ENCODE measurements at places on chromosomes 7 and 10.

- DNase-seq: no peak
These were observed 133.5 kb downstream of the RGS10 start for GRCh38 chr10:119408969-119409371.

- DNase-seq: peak; percentile 20
These were observed 15.4 kb downstream of the PTPRN2 start for GRCh38 chr7:158572000-158572828.

DNA sequence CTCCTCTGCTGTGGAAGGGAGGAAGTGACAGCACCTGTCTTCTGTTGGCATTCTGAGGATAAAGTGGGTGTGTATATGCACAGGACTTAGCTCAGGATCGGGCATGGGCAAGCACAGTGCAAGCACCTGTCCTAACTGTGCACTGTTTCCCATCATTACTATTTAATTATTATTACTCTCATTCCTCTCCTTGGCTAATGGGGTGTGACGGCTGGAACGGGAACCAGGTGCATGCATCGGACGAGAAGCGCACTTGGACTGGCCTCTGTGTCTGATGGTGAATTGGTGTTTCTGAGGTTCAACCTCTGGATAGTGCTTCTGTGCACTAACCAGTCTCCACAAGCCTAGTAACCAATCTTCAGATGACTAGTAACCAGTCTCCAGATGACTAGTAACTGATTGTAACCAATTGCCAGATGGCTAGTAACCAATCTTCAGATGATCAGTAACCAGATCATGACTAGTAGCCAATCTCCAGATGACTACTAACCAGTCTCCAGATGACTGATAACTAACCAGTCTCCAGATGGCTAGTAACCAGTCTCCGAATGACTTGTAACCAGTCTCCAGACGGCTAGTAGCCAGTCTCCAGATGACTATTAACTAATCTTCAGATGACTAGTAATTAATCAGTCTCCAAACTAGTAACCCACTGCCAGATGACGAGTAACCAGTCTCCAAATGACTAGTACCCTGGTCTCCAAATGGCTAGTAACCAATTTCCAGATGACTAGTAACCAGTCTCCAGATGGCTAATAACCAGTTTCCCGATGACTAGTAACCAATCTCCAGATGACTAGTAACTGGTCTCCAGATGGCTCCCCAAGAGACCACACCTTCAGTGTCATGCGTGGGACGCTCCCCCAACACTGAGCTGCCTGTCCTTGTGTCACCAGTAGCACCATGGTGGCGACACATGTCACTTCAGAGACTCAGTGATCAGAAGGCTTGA lies 85.8 kb downstream of the PAXIP1 start:
- DNase-seq: no peak

DNA sequence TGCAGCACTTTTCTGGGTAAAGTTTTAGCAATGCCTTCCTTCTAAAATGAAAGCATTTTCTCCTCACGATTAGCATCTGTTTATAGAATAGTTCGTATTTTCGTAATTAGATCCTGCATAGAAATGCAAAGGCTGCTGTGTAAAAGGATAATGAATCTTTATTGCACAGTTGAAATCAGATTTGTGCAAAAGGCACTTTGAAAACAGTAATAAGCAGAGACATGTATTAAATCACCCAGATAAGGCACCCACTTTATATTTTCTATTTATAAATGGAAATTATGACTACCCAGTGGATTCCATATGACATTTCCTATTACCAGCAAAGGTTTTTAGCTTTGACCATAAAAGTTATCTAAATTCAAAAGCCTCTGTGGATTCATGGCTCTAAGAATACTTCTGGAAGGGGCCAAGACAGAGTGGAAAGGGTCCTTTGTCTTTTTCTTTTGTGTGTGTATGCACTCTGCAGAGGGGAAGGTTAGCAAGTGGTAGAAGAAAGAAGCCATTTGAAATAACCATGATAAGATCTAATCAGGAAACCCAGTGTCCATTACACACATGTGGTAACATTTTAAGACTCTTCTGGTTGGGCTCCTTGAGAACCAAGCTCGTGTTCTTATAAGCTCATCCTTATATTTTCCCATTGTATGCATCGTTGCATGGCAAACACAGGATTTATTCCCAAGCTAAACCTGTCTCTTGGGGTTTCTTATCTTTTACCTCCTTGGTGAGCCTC lies 612.1 kb downstream of the AUTS2 start:
- DNase-seq: no peak

DNA sequence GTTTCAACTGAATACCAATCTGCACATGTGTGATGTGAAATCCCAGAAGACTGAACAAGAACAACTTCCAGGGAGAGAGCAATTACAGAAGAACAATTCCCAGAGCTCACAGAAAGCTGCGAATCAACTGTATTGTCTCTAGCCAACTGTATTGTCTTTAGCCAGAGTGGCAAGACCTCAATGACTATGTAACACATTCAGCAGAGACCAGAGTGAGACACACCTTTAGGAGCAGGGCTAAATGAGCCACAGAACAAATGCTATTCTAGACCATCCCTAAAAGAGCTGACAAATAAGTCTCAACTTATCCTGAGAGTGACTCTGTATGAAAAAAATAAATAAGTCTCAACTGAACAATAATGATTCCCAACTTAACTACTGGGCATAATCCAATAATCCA lies 72.0 kb downstream of the KMT2C start:
- no peak for DNase-seq

DNA sequence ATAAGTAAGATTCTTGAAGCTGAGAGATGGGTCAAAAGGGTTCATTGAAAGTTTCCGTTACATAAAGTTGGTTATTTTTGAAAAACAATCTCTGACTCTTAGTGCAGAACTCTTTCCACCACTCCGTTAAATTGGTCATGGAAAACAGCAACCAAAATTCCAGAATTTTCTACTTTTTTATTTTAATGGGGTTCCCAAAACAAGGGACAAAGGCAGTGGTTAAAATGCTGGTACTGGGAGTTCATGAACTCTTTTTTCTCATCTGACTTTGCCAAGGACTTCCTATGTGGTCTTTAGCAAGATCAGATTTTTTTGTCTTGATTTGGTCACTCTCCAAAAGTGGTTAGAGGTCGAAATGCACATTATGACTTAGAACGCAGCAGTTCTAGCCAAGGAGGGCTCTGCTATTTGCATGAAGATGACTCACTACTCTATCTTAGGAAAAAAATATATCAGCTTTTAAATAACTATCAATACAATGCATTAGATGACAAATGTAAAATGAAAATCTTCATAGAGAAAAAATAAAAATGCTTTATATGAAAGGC lies 145.7 kb downstream of the REEP3 start:
- no peak for DNase-seq

DNA sequence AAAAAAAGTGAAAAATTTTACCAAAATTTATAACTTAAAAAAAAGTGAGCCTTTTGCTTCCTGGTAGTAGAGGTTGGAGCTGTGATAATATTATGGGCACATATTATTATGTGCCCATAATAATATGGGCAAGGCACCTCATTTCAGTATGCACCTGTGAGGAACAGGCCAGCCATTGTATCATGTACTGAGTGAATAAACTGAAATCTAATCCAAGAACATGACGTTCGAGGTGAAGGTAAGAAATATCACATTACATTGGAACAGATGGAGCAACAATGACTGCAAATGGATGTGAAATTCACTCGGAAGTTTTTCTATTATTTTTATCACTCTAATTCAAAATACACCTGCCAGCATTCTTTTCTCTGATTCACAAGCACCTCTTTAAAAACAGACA lies 216.0 kb downstream of the KLF6 start:
- DNase-seq: peak; percentile 31

- no peak for DNase-seq
These were observed 175.2 kb upstream of the ASAH2 start for GRCh38 chr10:50426485-50426884.

DNA sequence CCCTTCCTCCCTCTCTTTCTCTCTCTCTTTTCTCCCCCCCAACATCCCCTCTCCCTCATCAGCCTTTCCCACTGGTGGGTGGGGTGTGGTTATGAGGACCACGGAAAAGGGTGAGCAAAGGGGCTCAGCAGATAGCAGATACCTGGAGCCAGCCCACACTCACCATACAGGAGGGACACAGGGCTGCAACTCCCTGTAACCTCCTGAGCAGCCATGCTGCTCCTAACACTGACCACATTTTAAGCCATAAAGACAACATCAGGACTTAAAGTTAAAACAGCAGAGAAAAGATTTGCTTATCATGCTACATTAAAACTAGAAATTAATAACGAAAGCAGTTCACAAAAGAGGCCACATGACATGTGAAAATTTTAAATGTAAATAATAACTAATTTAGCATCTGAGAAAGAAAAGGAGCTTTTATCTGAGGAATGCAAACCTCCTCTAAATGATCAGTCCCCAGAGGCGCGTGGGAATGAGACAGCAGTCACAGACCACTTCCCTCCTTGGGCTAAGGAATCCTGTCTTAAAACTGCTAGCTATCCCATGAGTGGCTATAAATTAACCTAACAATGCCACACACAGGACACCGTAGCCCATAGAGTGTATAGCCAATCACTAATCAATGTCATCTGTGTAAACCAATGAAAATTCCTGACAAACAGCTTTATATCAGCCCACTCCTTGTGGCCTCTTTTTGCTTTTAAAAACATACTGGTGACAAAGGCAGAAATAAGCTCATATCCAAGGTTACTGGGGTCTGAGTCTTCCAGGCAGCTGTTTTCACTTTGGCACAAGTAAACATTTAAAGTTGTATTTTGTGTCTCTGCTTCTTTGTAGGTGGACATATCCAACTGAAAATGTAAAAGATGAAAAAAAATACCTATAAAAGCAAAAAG lies 33.3 kb downstream of the PKD1L1 start:
- DNase-seq: no peak

GRCh38 chr7:15557686-15558085 lies 4.1 kb downstream of the AGMO start:
- DNase-seq: no peak

- DNase-seq: no peak
These were observed 737.2 kb upstream of the IGFBP3 start for GRCh38 chr7:46658281-46658680.

GRCh38 chr10:79316671-79317431 lies 30.4 kb upstream of the PPIF start:
- DNase-seq: no peak

DNA sequence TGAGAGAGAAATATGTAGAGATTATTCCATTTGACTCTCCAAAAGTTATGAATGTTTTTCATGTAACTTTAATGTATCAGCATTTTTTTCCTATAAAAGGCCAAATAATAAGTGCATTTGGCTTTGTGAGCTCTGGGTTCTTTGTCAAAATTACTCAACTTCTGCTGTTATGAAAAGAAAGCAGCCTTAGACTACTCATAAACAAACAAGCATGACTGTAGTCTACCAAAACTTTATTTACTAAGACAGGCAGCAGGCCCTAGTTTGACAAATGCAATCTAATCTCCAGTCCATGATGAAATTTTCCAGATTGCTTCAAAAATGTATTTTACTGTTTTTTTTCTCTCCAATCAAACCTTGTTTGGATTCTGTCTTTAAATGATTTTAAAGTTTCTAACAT lies 46.3 kb downstream of the MRPL32 start:
- DNase-seq: no peak

GRCh38 chr10:70890917-70891431 lies 2.6 kb upstream of the PCBD1 start:
- DNase-seq: peak; percentile 12

DNA sequence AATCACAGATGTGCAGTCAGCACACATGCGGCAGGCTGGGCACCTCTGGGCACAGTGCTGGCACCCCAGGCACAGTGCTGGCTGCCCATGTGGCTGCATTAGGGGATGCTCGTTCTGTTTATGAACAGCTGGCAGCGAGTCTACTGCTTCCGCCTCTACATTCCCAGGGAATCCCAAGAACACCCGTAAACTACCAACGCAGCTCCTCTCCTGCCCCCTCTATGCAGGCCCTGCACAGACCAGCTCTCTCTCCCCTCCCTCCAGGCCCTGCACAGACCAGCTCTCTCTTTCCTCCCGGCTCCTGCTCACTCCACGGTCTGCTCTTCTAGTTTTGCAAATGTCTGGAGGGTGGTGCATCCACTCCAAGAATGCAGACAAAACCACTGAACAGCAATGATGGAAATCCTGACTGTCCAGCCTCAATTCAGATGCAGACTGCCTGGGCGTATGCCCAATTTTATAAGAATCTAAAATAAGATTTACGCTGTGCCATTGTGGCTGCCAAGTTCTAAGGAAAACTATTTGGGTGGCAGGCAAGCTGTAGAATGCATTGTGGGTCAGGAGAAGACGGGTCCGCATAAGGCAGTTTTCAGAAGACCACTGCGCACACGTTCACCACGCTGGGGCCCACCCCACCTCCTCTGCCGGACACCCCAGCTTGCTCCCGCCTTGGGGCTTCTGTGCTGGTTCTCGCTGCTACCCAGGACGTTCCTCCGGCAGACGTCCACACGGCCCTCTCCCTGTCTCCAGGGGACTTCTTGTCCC lies 234.6 kb downstream of the ZMYND11 start:
- no peak for DNase-seq

GRCh38 chr7:148670807-148671206 lies 27.9 kb upstream of the CUL1 start:
- DNase-seq: no peak

DNA sequence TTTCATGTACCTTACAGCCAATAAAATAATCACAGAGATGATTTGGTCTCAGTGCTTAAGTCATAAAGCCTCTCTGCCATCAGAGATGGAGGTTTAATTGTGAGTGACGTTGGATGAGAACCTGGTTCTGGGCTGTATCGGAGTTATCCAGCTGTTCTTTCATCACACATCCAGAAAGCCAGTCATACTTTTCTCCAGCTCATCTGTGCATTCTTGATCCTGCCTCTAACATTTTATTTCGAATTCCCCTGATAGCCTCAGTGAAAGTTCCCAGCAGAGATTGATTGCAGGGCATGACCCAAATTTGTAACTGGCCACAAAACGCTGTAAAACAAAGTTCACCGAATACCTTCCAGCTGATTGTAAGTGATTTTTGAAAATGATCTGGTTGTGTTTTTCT lies 212.6 kb upstream of the HABP2 start:
- DNase-seq: no peak

- no peak for DNase-seq
These were observed 119.1 kb downstream of the NRBF2 start for GRCh38 chr10:63252095-63252762.
